ENCODE measurements at places on chromosomes 1 and 21. TPM values are rescaled to one million over a fixed set of nuclear protein-coding genes. Genes with fewer than 3 reads are reported as not detected.

ADAM30 gene
- not detected for total RNA-seq

DNA sequence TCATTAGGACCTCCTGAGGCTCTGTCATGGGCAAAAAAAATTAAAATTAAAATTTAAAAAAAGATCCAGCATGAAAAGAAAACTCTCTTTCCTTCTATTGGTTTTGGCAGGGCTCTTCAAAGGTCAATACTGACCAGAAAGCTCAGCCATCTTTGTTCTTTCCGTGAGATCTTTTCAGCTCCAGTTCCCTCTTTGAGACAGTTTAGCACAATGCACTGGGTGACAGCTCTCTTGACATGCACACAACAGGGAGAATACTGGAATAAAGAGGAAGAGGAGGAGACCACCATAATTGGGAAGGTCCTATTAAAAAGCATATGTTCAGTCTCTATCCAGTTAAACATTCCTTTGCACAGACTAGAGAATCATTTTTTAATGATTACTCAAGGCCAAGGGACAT is 6.3 kb downstream of the LIX1L start:
- no peaks in the 10 kb centered on the region for H3K27me3 ChIP-seq
- H3K4me1 ChIP-seq = peaks cover 96% of the 10 kb centered on the region
- H3K36me3 ChIP-seq = peaks cover 17% of the 10 kb centered on the region
- H3K27ac ChIP-seq = peak overlapping the region; percentile 97
- peak overlapping the region; percentile 5 for H3K4me3 ChIP-seq
- no peak for DNase-seq

DNA sequence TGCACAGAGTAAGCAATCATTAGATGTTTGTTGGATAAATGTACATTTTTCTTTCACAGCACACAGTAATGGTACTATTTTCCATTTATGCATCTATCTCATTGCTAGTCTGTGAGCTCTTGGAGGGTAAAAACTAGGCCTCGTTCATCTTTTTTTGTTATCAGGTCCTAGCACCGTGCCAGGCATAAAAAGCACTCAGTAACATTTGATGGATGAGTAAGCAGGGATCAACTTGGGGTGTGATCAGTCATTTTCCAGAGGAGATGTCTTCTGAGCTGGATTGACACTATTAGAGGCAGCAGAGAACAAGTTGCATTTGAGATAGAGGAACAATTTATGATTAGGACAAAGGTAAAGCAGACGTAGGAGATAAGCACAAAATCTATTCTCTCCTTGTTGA is 4.3 kb upstream of the VTCN1 start:
- DNase-seq = no peak
- no peak overlapping the region for H3K4me3 ChIP-seq
- H3K36me3 ChIP-seq = no peaks in the 10 kb centered on the region
- H3K4me1 ChIP-seq = no peaks in the 10 kb centered on the region
- no peaks in the 10 kb centered on the region for H3K27me3 ChIP-seq

SPRR1B gene
- total RNA-seq = not detected

- DNase-seq = no peak
- no peaks in the 10 kb centered on the region for H3K36me3 ChIP-seq
- peaks cover 9% of the 10 kb centered on the region for H3K27me3 ChIP-seq
- no peak overlapping the region for H3K27ac ChIP-seq
- H3K4me1 ChIP-seq = no peaks in the 10 kb centered on the region
Measured at GRCh38 chr1:30654188-30654587, 69.2 kb downstream of the MATN1 start.

DNA sequence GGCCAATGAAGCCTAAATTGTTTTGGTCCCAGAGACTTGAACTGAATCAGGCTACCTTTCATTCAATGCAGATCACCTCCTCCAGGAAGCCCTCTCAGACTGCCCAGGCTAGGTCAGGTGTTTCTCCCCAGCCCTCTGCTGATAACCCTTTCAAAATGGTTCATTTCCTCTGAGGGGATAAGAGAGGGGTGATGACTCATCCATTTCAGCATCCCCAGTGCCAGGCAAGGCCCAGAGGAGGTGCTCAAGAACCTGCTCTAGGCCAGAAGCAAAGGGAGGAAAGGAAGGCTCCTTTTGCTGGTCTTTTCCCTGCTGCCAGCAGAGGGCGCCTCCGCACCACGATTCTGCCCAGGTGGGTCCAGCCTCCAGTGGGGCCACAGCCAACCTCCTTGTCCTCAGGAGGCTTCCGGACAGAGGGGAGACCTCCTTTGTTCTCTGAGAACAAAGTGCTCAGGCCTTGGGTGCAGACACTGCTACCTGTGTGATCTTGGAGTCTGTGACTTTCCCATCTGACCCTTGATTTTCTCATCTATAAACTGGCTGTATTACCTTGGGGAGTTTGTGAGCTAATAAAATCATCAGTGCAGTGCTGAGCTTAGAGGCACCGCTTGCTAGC is 45.3 kb upstream of the ARHGEF10L start:
- H3K36me3 ChIP-seq = no peaks in the 10 kb centered on the region
- no peaks in the 10 kb centered on the region for H3K27me3 ChIP-seq
- no peak overlapping the region for H3K27ac ChIP-seq
- no peak overlapping the region for H3K4me3 ChIP-seq

RUNX1 gene
- total RNA-seq = 8.0 TPM

DNA sequence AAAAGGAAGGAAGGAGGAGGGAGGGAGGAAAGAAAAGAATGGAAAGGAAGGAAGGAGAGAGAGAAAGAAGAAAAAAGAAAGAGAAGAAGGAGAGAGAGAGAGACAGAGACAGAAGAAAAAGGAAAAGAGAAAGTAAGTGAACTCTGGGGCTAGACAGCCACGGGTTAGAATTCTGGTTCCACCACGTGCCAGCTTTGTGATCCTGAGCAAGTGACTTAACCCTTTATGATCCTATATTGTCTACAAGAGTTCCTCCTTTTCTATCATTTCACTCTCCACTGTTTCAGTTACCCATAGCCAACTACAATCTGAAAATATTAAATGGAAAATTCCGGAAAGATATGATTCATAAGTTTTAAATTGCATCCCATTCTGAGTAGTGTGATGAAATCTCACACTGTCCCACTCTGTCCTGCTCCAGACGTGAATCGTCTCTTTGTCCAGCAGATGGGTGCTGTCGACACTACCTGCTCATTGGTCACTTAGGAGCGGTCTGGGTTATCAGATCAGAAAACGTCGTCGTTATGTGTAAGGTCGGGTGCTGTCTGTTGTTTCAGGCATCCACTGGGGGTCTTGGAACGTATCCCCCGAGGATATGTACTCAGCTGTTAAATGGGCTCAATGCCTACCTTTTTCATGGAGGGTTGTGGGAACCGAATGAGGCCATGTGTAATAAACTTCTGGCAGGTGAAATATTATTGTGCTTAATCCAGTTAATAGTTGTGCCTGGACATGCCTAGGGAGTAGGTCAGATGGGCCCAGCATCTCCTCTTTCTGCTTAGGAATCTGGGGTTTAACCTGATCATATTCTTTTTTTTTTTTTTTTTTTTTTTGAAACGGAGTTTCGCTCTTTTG is 19.1 kb downstream of the TMEM51 start:
- H3K27ac ChIP-seq = no peak overlapping the region
- no peaks in the 10 kb centered on the region for H3K4me1 ChIP-seq
- H3K4me3 ChIP-seq = no peak overlapping the region
- no peaks in the 10 kb centered on the region for H3K36me3 ChIP-seq

GRCh38 chr1:225670806-225671733 is 18.1 kb upstream of the ENAH start:
- H3K36me3 ChIP-seq = no peaks in the 10 kb centered on the region
- H3K27me3 ChIP-seq = no peaks in the 10 kb centered on the region
- no peak overlapping the region for H3K27ac ChIP-seq
- no peak overlapping the region for H3K4me3 ChIP-seq

- no peaks in the 10 kb centered on the region for H3K36me3 ChIP-seq
- no peaks in the 10 kb centered on the region for H3K27me3 ChIP-seq
- H3K4me1 ChIP-seq = no peaks in the 10 kb centered on the region
Measured at GRCh38 chr1:248793592-248793991, 32.1 kb downstream of the SH3BP5L start.

GRCh38 chr1:93585059-93585966 is 96.3 kb downstream of the BCAR3 start:
- H3K27ac ChIP-seq = peak overlapping the region; percentile 77
- no peaks in the 10 kb centered on the region for H3K27me3 ChIP-seq
- no peak overlapping the region for H3K4me3 ChIP-seq
- DNase-seq = peak; percentile 68
- H3K36me3 ChIP-seq = no peaks in the 10 kb centered on the region

- no peaks in the 10 kb centered on the region for H3K36me3 ChIP-seq
- no peaks in the 10 kb centered on the region for H3K27me3 ChIP-seq
- H3K4me3 ChIP-seq = no peak overlapping the region
- no peaks in the 10 kb centered on the region for H3K4me1 ChIP-seq
Measured at GRCh38 chr1:47578721-47579419, 141.0 kb downstream of the FOXD2 start.

- H3K27me3 ChIP-seq = no peaks in the 10 kb centered on the region
- no peak overlapping the region for H3K27ac ChIP-seq
- H3K36me3 ChIP-seq = no peaks in the 10 kb centered on the region
- H3K4me3 ChIP-seq = no peak overlapping the region
- DNase-seq = no peak
- H3K4me1 ChIP-seq = peaks cover 5% of the 10 kb centered on the region
Measured at GRCh38 chr1:1665815-1666251, 7.0 kb upstream of the CDK11B start.

- no peak overlapping the region for H3K27ac ChIP-seq
- H3K4me3 ChIP-seq = no peak overlapping the region
- no peak for DNase-seq
- H3K4me1 ChIP-seq = no peaks in the 10 kb centered on the region
- no peaks in the 10 kb centered on the region for H3K27me3 ChIP-seq
- no peaks in the 10 kb centered on the region for H3K36me3 ChIP-seq
Measured at GRCh38 chr1:245807954-245808719, 653.4 kb downstream of the KIF26B start.

GRCh38 chr1:17156108-17156507 is 36.9 kb upstream of the PADI2 start:
- H3K27ac ChIP-seq = no peak overlapping the region
- no peaks in the 10 kb centered on the region for H3K4me1 ChIP-seq
- no peak for DNase-seq
- H3K27me3 ChIP-seq = no peaks in the 10 kb centered on the region

DNA sequence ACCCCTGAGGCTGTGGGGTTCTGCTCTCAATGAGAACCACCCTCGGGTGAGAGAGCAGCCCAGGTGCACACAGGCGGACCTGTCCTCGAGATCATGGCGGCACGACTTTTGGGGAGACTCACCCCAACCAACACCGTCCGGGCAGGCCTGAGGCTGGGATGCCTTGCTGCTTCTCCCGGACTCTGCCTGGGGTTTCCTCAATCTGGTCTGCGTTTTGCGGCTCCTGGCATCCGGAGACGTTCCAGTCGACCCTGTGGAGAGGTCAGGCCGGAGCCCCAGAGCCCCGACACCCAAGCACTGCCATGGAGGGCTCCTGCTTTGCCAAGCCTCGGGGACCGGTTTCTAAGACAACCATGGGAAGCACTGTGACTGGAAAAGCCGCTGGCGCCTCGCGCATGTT is 3879.7 kb downstream of the SRGAP2C start:
- no peaks in the 10 kb centered on the region for H3K36me3 ChIP-seq
- no peak overlapping the region for H3K4me3 ChIP-seq
- no peak for DNase-seq
- no peaks in the 10 kb centered on the region for H3K27me3 ChIP-seq
- no peaks in the 10 kb centered on the region for H3K4me1 ChIP-seq

DNA sequence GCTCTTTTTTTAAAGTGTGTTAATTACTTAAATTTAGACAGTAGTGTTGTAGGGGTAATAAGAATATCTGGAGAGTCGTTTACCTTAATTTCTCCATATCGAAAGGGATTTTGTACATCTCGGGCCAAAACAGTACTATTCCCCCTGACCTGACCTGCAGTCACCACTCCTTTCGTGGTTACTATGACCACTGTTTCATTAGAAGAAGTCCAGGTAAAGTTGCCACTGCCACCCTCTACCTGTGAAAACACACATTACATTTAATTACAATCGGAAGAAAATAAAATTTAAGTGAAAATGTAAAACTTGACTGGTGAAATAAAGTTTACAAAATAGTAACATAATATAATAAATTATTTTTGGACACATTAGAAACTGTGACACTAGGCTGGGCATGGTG is 37.2 kb downstream of the NUP210L start:
- no peak overlapping the region for H3K4me3 ChIP-seq
- no peaks in the 10 kb centered on the region for H3K4me1 ChIP-seq
- no peak for DNase-seq
- H3K27me3 ChIP-seq = no peaks in the 10 kb centered on the region

DNA sequence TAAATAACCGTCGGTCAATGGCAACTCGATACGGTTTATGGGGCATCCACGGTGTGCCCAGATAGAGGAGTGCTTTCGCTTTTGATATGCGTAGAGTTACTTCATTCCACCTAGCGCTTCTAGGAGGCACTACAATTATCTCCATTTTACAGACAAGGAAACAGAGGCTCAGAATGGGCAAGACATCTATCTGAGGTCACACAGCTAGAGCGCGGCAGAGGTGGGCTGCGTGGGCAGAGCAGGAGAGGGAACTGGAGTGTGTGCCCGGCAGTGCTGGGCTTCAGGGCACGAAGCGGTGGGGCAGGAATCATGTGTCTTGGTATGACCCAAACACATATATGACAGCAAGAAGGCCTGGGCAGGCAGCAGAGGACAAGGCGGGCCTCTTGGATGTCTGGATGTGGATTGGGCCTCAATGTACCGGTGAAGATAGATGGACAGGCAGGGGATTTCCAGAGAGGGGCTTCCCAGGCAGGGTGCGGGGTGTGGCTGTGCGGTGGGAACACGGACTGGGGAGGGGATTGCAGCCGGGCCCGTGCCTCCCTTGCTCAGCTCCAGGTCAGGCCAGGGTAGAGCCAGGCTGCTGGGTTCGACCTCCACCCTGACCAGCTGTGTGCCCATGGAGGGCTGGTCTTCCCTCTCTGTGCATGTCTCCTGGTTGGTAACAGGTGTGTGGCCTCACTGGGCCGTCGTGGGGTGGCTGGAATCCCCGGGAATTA is 21.2 kb downstream of the TP73 start:
- H3K4me3 ChIP-seq = no peak overlapping the region
- no peak for DNase-seq
- H3K4me1 ChIP-seq = peaks cover 7% of the 10 kb centered on the region
- no peaks in the 10 kb centered on the region for H3K36me3 ChIP-seq
- no peak overlapping the region for H3K27ac ChIP-seq

FAM72A gene
- not detected for total RNA-seq

DARS2 gene
- total RNA-seq = 8.9 TPM

GRCh38 chr1:197692965-197693364 is 82.3 kb downstream of the DENND1B start:
- H3K36me3 ChIP-seq = no peaks in the 10 kb centered on the region
- no peaks in the 10 kb centered on the region for H3K27me3 ChIP-seq
- no peak overlapping the region for H3K4me3 ChIP-seq
- no peak for DNase-seq

WNT9A gene
- total RNA-seq = 29.4 TPM

ITGB2 gene
- 41.7 TPM for total RNA-seq

ANGPTL7 gene
- total RNA-seq = 0.56 TPM

- DNase-seq = no peak
- H3K4me3 ChIP-seq = peak overlapping the region; percentile 56
- H3K27me3 ChIP-seq = no peaks in the 10 kb centered on the region
- H3K4me1 ChIP-seq = peaks cover 8% of the 10 kb centered on the region
- peak overlapping the region; percentile 59 for H3K27ac ChIP-seq
- H3K36me3 ChIP-seq = peaks cover 3% of the 10 kb centered on the region
Measured at GRCh38 chr1:20732071-20732587, 374 bp downstream of the SH2D5 start.

Measured in gastrocnemius medialis (tissue), 4 donors.